ENCODE measurements at places on chromosomes 4 and X.

DNA sequence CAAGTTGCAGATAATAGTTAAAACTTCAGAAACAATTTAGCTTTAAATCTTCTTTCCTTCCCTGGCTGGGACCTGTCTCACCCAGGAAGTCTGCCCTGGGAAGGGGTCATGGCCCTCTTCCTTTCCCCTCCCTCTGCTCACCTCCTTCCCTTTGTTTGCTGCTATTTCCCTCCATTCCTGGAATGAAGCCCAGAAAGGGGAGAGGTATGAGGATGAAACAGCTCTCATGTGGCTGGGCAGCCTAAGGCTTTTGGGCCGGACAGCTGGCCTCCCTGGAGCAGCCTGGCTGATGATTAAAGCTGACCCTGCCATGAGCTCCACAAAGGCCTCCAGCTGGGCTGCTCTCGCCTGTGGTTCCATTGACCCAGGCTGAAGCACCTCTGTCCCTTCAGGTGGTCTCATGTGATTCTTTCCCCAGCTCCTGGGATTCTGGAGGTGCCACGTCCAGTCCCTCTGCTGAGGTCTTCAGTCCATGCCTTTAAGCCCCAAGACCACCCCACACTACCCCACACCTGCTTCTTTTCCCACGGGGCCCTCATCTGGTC is 202.1 kb downstream of the PTTG2 start:
- DNase-seq: no peak

DNA sequence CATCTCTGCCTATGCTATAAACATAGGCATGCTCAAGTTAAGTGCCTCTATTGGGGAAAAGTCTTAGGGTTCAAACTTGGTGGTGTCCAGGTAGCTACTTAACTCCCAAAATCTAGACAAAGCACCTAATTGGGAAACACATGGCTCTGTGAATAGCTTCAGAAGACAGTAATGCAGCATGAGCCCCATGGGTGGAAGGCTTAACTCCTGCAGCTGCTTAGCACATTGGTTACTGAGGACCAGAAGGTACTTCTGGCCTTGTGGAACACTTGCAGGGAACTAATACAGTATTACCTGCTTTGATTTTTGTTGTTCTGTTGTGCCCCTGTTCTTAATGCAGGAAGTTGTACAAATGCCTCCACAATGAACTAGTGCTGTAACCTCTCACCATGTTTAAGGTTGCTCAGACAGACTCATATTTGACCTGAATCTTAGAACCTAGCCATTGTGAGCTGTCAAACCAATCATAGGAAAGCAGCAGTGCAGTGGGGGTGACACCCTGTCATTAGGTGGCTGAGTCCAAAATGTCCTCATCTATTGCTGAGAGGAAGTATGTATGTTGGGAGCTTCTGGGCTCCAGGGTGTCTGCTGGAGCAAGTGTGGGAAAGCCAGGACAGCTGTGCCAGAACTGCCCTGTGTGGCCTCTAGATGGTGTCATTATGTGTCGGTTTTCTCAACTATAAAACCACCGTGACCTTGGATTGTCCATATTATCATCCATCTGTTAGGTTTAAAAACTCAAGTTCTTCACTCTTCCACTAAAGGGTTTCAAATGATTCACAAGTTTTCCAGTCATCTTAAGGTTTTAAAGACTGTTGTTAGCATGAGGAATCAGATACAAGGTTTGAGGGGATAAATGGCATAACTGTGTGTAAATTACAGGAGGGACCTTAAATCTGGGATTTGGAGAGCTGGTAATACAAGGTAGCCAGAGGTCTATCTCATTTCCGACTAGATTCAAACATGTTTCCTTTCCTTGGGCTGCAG is 69.9 kb upstream of the WDR1 start:
- no peak for DNase-seq

GRCh38 chrX:40729598-40730584 is 5.5 kb downstream of the MED14 start:
- no peak for DNase-seq

GRCh38 chr4:84967243-84967690 is 777 bp upstream of the WDFY3 start:
- DNase-seq: no peak

DNA sequence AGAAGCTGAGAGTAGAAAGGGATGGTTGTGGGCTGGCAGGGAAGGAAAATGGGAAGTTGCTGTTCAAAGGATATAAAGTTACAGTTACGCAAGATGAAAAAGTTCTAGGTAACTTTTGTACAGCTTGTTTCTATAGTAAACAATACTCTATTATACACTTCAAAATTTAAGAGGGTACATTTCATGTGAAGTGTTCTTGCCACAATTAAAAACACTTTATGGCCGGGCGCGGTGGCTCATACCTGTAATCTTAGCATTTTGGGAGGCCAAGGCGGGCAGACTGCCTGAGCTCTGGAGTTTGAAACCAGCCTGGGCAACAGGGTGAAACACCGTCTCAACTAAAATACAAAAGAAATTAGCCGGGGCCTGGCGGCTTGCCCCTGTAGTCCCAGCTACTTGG is 623.6 kb downstream of the STIM2 start:
- DNase-seq: no peak

DNA sequence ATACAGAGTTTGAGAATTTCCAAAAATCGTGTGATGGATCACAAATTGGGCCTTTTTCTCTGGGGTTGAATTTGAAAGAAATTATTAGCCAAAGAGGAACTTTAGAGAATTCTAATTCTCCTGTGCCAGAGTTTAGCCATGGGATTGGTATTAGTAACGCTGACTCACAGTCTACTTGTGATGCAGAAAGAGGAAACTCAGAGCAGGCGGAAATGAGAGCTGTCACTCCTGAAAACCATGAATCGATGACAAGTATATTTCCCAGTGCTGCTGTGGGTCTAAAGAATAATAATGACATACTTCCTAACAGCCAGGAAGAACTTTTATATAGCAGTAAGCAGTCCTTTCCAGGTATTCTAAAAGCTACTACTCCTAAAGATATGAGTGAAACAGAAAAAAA is 64.9 kb downstream of the N4BP2 start:
- DNase-seq: peak; percentile 21

DNA sequence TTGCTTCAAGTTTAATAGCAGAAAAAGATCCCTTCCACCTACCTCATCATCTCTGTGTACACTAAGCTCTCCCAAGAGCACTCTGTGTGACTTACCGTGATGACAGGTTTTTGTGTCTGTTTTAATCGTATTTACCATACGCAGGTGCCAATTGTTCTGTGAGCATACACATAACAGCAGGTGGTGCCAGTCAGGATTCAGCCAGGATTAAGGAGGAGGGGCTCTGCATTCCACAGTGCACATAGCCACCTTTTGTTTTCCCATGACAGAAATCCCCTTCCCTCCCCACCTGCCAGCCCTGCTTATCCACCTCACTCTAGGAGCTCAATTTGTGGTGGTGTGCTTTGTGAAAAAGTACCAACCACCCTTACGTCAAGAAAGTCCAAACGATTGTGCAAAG is 14.8 kb downstream of the ANK2 start:
- DNase-seq: no peak

- DNase-seq: no peak
Measured at GRCh38 chr4:107579099-107579498, 140.9 kb downstream of the PAPSS1 start.

GRCh38 chr4:56209767-56210166 is 177.5 kb downstream of the AASDH start:
- DNase-seq: no peak

- no peak for DNase-seq
Measured at GRCh38 chr4:5755679-5756078, 44.7 kb downstream of the EVC start.

DNA sequence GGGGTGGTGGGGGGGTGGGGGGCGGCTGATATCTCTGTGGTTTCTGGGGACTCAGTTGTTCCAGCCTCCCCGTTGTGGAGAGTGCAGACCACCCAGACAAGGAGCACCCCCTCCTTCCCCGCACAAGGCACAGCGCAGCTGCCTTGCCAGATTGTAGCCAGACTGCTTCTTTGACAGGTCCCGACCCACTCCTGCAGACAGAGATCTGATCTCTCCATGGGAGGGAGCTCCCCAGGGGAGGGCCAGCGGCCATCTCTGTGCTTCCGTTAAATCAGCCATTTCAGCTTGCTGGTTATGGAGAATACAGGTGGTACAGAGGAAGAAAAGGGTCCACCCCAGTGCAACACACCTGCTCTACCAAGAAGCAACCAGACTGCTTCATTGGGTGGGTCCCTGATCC is 80.8 kb downstream of the FGF16 start:
- no peak for DNase-seq

DNA sequence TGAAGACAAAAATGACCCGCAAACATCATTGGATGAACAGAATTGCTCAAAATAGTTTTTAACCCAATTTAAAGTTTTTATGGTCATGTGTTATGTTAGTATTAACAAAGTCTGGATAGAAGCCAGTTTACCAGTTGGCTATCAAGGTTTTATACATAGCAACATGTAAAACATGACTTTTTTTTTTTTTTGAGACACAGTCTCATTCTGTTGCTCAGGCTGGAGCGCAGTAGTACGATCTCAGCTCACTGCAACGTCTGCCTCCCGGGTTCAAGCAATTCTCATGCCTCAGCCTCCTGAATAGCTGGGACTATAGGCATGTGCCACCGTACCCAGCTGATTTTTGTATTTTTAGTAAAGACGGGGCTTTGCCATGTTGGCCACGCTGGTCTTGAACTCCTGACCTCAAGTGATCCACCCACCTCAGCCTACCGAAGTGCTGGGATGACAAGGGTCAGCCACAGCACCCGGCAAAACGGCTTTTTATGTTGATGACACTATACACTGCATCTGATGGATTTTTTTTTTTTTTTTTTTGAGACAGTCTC is 3.4 kb downstream of the SAT1 start:
- DNase-seq: no peak
